Caudate nucleus (tissue), 63 donors: ENCODE measurements at places on chromosomes 4 and X.

DNA sequence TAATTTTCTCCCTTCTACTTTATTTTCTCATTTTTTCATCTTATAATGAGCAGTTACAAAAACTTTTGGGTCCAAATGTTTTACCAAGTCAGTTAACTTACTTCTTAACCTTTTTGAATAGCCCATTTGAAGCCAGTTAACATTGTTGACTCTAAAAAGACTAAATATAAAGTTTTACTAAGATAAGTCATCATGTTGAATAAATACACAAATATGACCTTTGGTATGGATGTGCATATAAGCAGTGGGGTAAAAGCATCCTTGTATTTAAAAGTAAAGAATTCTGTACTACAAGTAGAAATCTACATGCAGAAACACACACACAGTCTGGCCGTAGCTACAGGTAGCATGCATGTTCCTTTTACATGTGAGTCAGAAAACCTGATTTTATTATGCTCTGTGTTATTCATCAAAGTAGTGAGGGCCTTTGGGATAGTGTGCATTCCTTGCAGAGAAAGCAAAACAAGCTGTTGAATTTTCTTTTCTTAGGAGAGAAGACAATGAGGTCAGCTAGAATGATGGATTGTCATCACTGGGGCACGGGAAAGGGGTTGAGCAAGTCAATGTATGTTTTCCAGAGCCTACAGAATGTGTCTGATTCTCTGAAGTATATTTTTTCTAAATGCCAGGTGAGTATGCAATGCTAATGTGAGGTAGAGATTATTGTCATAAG is 533.2 kb upstream of the AGA start:
- DNase-seq: no peak

- DNase-seq: no peak
These were observed 17.0 kb upstream of the MTMR1 start for GRCh38 chrX:150676221-150676620.

GRCh38 chrX:122418758-122419157 is 765.3 kb upstream of the GRIA3 start:
- DNase-seq: no peak

DNA sequence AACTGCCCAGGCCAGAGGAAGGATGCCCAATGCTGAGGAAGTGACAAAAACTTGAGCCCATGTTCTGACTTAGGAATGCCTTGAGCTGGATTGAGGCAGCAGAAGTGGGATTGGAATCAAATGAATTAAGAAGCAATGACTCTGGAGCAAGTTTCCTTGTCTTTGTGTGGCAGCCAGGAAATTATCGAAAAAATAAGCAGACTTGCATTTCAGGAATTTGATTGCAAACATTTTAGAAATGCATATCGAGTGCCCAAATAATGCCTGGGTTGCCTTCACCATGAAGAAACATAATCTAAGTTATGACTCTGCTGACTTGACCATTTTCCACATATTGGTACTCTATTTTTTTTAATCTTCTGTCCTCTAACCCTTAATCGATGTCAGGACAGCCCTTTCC is 9.5 kb downstream of the CYTL1 start:
- DNase-seq: no peak

GRCh38 chrX:134139090-134139489 is 97.9 kb upstream of the CCDC160 start:
- DNase-seq: no peak

GRCh38 chrX:3621414-3621813 is 92.0 kb downstream of the PRKX start:
- DNase-seq: no peak
